ENCODE measurements at places on chromosomes 12 and 14.
A peak's percentile ranks its signal among the peaks of the same experiment; 100 is the strongest.

- DNase-seq, result no peak
Measured at GRCh38 chr12:27896419-27896990, 76.0 kb downstream of the PTHLH start.

GRCh38 chr12:80156306-80156705 is 57.0 kb downstream of the OTOGL start:
- no peak for DNase-seq

DNA sequence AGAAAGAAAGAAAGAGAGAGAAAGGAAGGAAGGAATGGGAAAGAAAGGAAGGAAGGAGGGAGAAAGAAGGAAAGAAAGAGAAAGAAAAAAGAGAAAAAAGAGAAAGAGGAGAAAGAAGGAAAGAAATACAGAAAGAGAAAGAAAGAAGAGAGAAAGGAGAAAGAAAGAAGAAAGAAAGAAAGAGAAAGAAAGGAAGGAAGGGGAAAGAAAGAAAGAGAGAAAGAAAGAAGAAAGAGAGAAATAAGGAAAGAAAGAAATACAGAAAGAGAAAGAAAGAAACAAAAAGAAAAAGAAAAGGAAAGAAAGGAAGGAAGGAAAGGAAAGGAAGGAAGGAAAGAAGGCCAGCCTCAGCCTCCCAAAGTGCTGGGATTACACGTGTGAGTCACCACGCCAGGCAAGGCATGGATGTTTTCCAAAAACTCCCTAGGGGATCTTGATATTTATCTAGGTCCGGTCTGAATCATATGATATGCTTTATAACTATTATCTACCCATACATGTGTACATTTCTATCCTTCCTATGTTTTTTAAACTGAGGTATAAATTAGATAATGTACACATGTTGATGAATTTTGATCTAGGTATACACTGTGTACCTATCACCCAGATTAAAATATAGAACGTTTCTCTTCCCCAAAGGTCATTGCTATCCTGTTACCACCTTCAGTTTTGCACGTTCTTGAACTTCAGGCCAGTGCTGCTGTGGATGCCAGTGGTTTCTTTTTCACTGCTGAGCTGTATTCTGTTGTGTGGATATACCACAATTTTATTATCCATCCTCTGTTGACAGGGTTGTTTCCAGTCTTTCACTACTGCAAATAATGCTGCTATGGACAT is 177.9 kb downstream of the RBM19 start:
- peak; percentile 27 for DNase-seq

- DNase-seq, result no peak
Measured at GRCh38 chr12:124336742-124337520, 42.0 kb downstream of the RFLNA start.

GRCh38 chr12:64707362-64707761 is 51.8 kb downstream of the GNS start:
- no peak for DNase-seq

DNA sequence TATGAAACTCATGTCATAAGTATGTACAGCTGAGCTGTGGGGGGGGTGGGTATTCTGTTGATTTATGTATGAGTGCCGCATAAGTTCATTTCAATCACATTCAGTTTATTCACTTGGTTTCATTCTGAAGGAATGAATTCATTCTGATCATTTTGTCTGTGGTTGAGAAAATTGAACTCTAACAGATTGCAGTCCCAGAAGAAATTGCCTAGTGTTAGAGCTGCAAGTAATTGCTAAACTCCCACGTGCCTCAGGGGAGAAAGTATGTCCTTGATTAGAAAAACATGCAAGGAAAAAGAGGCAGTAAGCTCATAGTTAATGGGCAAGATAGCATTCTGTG is 442.4 kb upstream of the MGAT4C start:
- DNase-seq, result no peak

DNA sequence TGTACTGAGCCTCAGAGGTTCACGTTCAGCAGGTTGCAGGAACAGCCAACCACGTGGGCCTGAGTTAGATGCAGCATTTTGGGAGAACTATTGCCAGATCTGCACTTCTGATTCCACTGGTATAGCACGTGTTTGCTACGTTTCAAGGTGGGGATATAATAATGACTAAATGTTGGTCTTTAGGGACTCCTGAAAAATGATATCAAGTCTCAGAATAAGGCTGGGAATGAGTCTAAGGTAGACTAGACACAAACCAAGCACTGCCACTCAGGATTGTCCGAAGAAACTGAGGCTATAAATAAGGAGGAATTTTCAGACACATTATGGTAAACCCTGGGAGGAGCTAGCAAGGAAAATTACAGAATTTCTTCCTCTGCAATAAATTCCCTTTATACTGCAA is 98.1 kb downstream of the ESR2 start:
- no peak for DNase-seq

GRCh38 chr12:94987801-94988200 is 15.7 kb downstream of the NDUFA12 start:
- no peak for DNase-seq

DNA sequence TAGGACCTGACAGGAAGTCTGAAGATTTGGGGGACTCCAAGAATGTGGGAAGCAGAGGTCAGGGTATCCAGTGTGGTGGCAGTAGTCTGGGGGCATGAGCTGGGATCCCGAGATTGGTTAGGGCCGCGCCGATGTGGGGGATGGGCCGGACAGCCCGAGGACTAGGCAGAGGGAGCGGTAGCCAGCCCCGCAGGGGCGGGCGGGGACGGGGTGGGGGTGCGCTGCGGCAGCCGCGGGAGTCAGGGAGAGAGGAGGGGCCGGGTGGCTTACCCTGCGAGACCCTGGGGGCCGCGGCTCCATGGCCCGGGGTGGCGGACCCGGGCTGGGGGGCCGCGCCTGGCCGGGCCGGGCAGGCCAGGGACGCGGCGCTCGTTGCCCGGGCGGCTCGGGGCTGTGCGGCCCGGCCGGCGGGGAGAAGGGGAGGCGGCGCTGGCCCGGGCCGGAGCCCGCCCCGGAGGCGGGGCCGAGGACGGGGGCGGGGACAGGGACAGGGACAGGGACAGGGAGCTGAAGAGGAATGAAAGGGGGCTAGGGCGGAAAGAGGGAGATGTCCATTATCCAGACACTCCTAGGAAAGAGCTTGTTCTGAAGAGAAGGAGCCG is 5.6 kb downstream of the ZNF385A start:
- peak; percentile 100 for DNase-seq

DNA sequence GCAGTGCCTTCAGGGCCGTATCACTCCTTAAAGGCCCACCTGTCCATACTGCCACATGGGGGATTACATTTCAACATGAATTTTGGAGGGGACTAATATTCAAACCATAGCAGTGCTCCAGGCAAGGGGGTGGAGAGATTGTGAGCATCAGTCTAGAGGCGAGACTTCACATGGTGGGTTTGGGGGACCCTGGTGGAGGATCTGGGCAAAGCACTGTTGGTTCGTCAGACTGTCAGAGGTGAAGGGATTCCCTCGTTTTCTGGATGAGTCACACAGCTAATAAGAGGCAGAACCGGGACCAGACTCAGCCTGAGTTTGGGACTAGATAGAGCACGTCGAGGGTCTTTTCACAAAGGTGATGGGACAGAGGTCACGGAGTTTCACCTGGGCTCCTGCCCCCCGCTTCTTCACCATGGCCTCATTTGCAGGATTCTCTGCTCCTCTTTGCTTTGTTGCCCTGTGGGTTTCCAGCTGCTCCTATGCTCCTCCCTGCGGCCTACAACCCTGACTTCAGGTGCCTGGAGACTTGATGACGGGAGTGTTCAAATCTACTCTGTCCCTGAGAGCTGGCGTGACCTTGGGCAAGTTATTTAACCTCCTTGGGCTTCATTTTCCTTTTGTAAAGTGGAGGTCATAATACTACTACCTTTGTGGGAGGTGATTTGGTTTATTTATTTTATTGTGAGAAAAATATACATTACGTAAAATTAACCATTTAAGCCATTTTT is 41.5 kb downstream of the TEAD4 start:
- DNase-seq, result no peak

All from T1000 (cell line).